ENCODE measurements at places on chromosomes 4 and X.

DNA sequence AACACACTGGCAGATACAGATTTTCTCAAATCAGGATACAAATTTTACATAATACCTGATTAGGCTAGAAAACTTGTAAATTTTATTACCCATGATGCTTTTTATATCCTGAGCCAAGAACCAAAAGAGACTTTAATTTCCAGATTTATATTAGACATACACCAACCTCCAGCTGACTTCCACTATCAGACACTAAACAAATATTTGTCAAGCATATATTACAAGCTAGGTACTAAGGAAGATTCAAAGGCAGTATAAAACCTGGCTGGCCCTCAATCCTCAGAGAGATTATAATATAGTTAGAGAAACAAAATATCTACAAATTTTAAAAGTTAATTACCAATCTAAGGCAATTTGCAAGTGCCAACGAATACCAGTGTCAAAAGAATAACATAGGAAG is 357.8 kb upstream of the F9 start:
- no peak for DNase-seq

DNA sequence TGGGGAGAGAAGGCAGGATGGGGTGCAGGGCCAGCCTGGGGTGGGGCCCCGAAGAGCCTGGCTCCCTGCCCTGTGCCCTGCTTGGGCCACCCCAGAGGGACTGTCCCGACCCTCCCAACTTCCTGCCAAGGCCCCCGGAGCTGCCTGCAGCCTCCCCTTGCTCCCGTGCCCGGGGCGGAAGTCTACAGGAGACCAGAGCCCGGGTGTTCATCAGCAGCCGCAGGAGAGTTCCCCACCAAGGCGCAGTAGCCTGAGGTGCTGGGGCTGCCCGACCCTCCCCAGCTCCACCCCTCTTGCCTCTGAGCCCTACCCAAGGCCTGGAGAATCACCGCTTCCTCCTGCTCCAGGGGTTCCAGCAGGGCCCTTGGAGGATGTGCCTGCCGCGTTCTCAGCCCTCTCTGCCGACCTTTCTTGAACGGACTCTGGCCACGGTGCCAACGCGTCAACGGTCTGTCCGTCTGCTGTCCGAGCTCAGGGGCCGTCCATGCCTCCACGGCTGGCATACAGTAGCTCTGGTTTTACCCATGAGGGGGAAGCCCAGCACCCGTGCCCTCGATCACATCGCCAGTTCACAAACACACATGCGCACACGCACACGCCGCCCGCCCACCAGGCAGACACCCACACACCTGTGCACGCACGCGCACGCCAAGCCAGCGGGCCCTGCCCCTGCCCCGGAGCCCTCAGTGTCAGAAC is 36.0 kb upstream of the SPON2 start:
- no peak for DNase-seq

- no peak for DNase-seq
These were observed 409.4 kb downstream of the UBE2NL start for GRCh38 chrX:144293229-144293628.

GRCh38 chr4:139669890-139670289 is 4.3 kb downstream of the MGST2 start:
- DNase-seq, result no peak

DNA sequence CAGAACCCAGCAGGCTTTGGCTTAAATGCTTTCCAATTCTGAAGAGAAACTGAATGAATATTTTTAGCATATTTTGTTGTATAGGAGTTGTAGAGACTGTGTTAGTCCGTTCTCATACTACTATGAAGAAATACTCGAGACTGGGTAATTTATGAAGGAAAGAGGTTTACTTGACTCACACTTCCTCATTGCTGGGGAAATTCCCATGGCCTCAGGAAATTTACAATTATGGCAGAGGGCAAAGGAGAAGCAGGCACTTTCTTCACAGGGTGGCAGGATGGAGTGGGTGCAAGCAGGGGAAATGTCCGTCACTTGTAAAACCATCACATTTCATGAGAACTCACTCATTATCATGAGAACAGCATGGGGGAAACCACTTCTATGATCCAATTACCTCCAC is 291.7 kb downstream of the PACRGL start:
- DNase-seq, result no peak

DNA sequence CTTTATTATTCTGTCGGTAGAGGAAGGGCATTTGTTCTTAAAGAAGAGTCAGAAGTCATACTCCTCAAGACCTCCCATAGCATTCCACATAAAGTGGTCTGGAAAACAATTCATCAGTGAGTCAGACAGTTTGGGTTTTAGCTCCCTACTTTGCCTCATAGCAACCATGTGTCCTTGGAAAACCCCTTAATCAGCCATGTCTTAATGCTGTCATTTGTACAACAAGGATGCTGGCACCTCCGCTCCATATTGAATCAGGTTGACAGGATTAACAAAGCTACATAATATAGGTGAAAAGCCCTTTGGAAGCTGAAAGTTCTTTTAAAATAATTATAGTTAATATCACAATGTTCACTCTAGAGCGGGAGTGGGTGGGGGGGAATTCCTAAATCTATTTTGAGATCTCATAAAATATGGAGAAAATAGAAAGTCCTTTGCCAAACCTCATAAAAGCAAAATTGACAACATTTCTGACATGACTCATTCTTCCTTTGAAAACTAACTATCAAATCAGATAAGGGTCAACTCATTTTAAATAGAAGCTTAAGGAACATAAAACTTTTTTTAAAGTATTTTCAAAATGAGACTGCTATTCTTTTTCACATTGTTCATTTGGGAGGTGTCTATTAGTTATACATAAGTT is 37.3 kb upstream of the GUCY1A1 start:
- DNase-seq, result no peak

- no peak for DNase-seq
These were observed 6.2 kb downstream of the PNCK start for GRCh38 chrX:153667281-153667955.

DNA sequence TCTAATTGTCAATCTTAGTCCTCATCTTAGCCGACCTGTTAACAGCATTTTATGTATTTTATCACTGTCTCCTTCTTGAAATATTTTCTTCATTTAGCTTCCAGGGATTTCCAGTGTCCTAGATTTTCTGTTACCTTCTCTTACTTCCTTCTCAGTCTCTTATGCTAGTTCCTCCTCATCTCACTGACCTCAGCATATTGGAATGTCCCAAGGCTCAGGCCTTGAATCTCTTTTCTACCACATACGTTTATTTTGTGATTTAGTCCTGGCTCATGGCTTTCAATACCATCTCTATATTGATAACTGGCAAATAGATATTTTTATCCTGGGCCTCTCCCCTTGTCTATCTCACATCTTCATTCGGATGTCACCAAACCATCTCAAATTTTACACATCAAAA is 61.1 kb downstream of the IQCM start:
- DNase-seq, result no peak

GRCh38 chr4:8844976-8845690 is 26.5 kb downstream of the HMX1 start:
- DNase-seq, result no peak

GRCh38 chr4:82394896-82395295 is 21.1 kb upstream of the HNRNPD start:
- no peak for DNase-seq

DNA sequence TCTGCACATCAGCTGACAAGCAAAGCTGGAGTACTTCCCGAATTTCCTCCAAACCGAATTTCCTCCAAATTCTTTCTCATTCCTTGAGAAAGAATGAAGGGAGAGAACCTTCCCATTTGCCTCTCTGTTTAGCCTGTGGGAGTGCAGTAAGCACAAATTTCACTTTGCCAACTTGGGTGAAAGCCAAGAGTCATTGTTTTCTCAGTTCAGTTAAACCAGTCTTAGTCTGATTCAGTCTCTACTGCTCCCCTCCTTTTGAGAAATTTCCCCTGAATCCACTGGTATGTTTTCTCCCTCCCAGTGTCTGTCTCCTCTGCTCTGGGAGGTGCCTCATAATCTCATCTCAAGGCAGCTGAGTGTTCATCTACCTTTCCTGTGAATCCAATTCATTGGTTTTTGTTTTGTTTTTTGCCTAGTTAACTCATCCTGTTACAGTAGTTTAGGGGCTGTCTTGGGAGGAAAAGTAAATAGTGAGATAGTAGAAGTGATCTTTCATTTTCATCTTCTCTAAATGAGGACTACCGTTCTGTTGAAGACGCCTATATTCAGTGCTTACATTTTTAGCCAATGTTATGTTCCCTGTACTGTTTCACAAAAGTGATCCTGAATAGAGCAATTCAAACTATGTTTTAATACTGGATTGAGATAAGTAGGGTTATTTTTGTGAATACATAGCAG is 49.0 kb downstream of the SYTL5 start:
- no peak for DNase-seq

DNA sequence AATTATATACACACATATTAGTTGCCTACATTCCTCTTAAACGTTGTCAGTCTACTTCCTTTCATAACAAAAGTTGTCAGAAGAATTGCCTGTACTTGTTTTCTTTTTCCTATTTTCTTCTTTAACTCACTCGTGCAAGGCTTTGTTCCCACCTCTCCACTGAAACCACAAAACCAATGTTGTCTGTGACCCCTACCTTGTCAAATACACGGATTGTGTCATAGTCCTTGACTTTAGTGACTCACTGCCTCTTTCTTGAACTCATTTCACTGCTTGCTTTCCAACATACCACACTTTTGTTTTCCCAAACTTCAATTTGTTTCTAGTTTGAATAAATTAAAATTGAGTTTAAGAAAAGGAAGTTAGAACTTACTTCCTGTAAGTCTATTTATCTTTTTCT is 283.9 kb upstream of the AGA start:
- DNase-seq, result no peak

DNA sequence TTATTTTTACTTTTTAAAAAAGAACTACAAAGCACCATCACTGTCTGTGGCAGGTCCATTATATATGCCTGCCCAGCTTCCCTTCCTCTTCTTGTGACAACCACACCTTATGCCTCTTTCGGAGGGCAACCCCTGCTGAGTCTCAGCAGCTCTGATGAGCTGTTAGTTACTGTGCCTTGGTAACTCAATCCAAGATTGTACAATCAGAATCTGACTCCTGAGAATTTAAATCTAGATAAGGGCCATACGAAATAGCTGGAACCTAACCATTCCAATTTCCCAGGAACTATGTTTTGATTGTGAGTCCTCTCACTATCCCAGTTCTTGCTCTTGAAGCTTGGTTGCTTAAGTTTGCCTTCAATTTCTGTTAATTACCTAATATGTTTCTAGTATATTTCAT is 61.9 kb downstream of the ADAMTS3 start:
- no peak for DNase-seq

DNA sequence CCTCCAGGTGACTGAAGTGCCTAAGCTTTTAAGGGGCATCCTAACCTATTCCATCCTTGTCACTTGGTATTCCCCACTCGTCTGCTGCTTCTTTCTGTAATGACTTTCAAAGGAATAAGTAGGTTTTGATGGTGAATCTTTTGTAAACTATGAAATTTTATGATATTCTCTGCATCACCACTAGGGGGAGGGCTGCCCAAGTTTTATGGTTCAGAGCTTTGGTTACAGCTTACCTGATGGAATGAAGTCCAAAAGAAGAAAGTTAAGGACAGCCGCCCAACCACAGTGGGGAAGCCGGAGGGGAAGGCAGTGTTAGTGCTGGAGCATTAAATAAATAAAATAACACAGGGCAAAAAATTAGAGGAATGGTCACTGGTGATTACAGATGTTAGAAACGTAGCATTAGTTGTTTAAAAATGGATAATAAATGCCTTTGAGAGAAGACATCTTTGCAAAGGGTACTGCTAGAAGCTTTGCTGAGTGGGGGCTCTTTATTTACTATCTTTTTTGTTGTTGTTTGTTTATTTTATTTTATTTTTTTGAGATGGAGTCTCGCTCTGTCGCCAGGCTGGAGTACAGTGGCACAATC is 204.9 kb downstream of the GBA3 start:
- DNase-seq, result no peak

GRCh38 chrX:43643662-43644061 is 12.4 kb upstream of the MAOA start:
- DNase-seq, result no peak

DNA sequence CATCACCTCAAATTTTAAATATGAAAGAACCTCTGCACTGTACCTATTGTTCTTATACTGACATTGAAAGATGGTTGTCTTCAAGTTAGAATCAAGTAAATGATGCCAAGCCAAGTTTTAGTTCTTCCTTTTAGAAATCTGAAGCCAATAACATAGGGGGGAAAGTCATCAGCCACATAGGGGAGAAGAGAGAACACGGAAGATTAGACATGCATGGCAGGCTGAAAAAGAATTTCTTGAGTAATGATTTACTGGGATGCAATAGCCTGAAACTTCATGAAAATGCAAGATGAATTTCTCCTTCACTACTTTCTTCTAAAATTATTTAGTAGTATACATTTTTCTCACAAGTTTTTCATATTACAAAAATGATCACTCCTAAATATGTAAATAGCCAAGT is 13.6 kb upstream of the EPGN start:
- DNase-seq, result no peak

DNA sequence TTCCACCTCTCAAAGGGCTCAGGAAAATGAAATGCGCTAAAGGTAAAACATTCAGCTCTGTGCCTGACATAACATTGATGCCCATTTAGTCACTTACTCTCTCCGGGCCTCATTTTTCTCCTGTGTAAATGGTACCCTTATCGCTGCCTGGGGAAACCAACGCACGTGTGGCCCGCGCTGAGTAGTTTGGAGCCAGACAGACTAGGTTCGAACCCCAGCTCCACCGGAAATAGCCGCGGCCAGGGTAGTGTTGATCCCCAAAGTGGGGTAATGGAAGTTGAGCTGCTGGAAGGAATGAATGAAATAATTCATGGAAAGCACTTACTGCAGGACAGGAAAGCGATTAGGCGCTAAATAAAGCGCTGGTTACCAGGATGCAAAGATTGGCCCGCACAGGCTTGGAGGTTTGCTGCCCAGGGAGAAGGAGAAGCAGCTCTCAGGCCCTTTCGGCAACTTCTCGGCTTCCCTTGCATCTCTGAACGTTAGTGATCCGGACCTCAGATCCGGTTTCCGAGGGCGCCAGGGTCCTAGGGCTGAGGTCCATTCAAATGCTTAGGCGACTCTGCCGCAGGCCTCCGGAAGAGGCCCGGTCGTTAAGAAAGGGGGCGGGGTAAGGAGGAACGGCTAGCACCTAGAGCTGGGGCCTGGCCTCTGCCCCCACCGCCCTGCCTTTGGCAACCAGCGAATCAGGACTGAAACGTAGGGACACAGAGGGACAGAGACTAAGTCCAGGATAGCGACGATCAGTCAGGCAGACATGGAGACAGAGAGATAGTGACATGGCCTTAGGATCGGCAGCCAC is 13.3 kb downstream of the NKX3-2 start:
- no peak for DNase-seq

Data from GM06990 (cell line).